ENCODE measurements at places on chromosomes 3 and 15.

GRCh38 chr3:11291808-11292207, 19.6 kb downstream of the ATG7 start:
- no peak for DNase-seq

DNA sequence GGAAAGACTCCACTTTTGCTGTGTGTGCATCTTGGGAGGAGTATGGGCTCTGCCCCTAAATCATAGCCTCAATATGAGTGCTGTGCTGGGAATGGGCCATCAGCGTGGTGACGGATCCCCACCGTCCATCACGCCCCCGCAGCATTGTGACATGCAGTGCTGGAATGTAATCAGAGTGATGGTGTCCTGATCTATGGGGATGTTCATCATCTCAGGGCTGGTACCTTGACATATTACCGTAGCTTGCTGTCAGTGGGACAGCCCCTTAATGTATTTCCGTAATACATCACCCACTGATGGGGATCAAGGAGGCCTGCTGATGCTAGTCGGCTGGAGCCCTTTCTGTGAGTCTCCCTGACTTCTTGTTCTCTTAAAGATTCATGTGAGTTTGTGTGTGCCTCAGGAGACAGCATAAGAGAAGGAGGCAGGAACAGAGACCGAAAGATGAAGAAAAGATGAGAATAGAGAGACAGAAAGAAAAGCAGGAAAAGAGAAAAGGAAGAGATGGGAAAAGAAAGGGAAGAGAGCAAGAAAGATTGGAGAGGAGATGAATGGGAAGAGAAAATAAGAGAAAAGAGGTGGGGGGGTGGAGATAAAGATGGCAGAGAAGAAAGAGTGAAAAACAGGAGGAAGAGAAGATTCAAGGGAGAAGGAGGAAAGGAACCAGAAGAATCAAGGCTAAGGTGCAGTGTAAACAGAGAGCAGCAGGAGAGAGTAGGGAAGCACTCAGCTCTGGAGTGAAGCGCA, 183.7 kb downstream of the RPLP1 start:
- DNase-seq = no peak

DNA sequence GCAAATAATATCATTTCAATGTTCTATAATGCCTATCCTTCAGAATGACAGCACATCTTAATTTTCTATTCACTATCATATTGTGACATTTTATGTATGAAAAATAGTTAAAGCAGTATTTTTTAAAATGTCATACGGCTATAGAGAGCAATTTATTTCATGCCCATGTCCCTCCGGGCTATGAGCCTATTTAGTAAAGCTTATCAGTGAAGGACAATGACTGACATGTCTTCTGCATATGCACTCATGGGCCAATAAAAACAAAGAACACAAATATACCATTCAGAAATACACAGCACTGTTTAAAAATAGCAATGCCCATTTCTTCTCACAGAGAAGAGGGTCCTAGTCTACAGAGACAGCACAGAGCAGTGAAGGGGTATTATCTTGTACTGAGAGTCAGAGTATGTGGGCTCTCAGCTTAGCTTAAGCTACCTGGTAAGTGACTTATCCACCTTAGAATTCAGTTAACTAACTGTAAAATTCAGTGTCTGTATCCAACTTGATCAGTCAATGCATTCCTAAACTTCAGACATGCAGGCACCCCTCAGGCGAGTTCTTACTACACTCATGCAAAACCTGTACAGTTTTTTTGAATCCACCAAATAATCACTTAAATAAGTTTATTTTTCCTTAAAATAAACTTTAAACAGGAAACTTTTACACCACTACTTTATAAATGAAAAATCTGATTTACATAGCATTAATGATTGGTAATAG, 9.0 kb downstream of the GOLIM4 start:
- no peak for DNase-seq

GRCh38 chr3:153277029-153277428, 115.0 kb downstream of the RAP2B start:
- DNase-seq = no peak

- no peak for DNase-seq
Observed at GRCh38 chr3:24149032-24149431, 203.9 kb downstream of the NR1D2 start.

DNA sequence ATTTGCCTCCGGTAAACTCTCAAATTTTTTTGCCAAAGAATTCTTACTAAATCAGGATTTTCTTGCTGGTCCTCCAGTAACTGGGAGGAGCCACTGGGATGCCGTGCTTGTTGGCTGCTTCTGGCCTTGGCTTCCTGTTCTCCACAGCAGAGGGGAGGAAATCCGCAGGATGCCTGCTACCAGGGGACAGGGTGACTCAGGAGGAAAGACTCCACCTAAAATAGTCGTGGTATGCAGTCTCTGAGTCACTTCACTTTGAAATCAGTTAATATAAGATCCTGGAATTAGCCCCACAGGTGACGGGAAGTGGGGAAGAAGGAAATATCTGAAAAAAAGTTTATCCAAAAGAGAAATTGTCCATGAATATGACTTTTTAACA, 6.5 kb upstream of the TM4SF18 start:
- no peak for DNase-seq

GRCh38 chr15:49843725-49844124, 222.9 kb downstream of the DTWD1 start:
- no peak for DNase-seq

DNA sequence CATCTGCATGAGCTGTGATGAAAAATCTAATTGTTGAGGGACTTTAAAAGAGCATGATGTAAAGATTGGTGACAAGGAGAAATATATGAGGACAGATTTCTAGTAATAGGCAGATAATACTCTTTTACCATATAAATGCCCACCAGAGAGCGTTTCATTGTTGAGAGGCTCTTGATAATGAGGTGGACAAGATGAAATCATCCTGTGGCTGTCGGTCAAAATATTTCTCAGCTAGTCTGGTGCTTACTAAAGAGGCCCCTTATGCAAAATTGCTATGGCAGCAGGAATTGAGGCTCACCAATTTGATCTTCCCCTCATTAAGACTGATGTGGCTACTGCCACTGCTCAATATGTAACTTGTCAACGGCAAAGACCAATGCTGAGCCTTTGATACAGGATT, 225.0 kb upstream of the RASGRP1 start:
- no peak for DNase-seq

- DNase-seq = no peak
Observed at GRCh38 chr15:42772144-42772543, 35.2 kb upstream of the CDAN1 start.

DNA sequence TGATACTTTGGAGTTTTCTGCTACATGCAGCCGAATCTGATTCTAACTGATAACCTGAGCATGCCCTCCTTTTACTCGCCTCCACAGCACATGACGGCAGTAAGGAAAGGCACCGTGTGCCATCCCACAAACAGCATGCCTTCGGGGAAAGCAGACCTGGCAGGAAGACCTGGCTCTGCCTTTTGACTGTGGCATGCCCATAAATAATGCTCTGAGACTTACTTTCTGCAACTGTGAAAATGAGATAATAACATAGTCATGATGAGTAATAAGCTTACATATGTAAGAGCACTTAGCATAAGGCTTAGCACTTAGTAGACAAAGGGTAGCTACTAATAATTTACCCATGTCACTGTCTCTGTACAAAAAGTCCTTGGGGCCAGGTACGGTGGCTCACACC, 32.9 kb downstream of the MTHFS start:
- DNase-seq = no peak

GRCh38 chr3:113684271-113684819, 12.1 kb downstream of the USF3 start:
- no peak for DNase-seq

GRCh38 chr3:48962939-48963338, 27.1 kb upstream of the P4HTM start:
- DNase-seq = no peak

DNA sequence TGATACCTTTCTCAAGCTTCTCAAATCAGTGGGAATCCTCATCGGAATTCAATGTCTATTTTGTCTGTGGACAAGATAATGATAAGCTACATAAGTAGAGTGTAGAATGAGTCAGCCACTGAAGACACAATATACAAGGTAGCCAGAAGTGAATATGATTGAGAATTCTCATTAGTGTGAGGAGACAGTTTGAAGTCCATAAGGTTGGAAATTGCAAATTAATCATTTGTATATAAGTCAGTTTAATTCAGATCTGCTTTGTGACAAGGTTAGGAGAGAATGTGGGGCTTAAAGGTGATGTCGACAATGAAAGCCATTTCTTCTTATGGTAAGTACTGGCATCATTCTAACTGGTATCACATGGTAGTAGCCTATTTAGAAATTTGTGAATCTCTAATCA, 4.2 kb downstream of the ARPP21 start:
- DNase-seq = no peak

DNA sequence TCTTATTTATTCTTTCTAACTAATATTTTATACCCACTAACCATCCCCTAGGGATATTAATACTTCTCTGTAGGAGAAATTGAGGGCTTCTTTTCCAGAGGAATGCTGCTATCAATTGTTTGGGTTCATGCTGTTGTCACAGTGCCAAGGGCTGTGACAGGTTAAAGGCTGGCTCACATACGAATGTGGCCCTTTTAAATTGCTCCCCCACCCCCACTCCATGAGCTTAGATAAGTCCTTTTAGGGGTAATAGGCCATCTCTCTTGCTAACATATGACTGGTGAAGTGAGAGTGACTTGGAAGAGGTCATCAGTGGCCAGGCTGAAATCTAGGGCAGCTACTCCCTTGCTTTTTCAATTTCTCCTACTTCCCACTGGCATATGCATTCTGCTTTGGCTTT, 121.9 kb upstream of the DPH6 start:
- DNase-seq = no peak

DNA sequence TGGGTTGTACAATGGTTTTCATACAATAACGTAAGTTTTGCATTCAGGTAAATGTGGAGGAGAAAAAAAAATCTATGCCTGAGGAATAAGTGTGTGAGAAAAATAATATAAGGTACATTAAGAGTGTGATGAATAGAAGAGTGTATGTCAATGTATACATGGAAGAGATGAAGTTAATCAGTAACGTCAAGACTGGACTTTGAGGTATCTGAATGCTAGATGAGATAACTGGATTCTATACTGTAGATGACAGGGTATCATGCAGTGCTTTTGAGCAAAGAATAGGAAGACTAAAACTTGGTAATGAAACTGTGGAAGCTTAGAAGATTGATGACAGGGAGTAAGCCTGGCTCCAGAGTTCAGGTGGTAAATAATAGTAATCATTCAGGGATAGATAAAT, 666.7 kb upstream of the SGO1 start:
- no peak for DNase-seq

DNA sequence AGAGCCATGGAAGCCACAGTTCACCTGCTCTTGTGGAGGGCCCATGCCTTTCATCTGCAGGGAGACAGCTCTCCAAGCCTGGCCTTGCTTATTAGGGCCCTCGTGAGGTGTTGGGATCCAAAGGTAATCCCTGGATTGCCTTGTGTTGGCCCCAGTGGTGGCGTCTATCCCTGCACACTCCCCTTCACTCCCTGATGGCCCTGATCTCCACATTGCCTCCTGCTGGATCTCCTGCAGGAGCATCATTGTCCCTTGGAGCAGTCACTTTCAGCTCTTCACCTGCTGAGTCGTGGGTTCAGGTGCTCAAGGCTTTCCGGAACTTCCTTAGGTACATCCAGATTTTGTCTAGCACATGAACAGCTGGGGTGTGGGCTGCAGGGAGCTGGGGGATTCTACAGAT, 7.0 kb downstream of the PPCDC start:
- no peak for DNase-seq

DNA sequence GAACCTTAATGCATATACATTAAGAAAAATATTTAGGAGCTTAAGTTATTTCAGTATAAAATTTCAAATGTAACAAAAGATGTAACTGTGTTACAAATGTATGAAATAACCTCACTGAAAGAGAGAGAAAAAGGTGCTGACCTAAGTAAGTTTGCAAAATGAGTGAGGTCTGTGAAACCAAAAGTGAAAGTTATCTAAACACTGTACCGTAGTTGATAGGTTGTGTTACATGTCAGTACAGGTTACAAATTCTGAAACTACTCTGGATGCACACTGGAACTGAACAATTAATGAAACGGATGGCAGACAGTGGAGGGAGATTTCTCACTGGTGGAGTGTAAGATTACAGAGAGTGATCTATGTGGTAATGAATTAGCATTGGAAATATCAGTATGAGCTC, 420.7 kb downstream of the ZNF385D start:
- DNase-seq = no peak

GRCh38 chr3:15646851-15647511, 45.4 kb downstream of the BTD start:
- DNase-seq = no peak

DNA sequence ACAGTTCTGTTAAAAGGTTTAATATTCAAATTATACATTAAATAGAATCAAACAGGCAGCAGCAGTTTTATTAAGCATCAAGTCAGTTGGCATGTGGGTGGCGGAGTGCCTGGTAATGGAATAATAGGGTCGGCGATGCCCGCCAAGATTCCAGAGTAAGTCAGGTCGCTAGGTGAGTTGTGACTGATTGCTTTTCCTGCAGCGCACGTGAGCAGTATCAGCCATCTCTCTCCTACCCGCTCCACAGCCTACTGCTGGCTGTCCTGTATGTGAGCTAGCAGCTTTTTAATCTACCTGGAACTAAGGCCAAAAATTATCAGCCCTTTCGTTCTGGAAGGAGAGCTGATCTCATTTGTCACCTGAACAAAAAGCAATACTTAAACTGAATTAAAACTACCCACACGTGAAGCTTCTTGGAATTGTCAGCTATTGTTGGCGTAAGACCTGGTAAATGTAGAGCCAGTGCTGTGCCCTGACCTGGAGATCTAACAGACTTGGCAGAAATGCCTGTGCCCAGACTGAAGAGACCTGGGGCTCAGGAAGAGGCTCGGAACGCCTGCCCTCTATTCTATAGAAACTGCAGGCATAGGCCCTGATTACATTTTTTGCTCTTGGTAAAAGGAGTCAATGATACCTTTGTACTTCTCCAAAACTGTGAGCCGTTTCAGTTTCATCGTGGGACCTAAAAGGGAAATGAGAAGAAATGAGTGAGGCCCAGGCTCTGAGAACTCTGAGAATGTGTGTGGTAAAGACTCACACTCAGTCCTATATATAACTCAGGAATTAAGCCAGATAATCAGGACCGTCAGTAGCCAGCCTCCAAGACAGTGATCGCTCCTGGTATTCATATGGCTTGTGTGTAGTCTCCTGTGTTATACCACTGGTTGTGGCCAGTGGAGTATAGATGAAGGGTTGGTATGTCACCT, 21.9 kb downstream of the IDH3A start:
- DNase-seq = no peak

DNA sequence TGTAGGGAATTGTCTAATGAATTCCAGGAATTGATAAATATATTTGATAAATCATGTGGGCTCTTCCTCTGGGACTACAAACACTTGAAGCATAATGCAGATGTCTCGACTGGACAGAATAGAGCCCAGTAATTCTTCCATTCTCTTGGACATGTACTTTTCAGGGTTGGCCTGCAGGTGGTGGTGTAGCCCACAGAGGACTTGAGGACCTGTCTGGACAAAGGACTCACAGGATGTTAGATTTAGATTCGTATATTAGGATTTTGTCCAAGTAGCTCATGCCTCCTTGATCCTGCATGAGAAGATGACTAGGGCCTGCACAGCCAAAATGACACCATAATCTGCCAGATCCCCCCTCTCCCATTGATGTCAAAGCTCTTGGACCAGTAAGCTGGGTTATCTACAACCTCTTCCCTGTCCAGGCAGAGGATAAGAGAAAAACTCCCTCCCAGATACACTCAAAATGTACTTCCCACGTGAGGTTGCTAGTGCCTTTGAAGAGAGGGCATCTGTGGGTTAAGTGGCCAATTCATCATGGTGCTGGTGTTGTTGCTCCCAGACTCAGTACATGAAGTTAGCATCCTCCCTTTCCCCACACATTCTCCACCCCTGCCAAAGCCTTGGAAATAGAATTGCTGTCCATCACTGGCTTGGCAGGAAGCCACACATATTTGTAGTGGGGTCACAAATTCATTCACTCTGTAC, 88.6 kb upstream of the ZNF280D start:
- DNase-seq = no peak
